ENCODE measurements at places on chromosomes 11 and 22.

DNA sequence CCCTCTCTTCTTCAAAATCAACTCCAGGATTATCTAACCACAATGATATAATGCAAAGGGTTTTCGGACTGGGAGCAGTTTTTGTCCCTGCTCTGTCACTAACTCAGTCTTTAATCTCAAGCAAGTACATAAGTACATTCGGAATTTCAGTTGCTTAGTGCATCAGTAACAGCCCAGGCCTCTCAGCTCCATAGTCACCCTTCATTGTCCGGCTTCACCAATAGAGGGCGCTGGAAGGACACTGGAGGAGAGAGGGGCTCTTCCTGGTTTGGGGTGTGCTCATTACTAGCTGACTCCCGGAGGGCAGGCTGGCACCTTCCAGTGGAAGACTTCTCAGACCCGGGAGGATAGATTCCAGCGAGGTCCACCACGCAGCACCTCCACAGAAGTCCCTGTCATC lies 90.4 kb upstream of the PDGFD start:
- no peak for DNase-seq

- no peak for DNase-seq
These were observed 82.6 kb downstream of the LRRC32 start for GRCh38 chr11:76587820-76588454.

DNA sequence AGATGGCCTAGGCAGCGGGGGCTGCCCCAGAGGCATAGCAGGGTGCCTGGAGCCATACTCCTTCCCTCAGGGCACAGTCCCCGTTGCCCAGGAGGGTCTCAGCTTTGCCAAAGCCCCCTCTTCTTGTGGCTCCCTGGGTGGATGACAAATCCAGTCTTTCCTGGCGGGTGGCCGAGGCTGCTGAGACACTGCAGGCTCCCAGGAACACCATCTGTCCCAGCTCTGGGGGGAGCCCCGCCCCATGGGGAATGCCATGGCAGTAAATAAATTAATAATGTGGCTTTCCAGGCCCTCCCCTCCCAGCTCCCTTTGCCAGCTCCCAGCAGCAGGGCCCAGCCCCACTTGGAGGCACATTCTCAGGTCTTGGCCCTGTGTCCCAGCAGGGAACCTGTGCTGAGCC lies 45.0 kb downstream of the PDE2A start:
- DNase-seq = peak; percentile 50

DNA sequence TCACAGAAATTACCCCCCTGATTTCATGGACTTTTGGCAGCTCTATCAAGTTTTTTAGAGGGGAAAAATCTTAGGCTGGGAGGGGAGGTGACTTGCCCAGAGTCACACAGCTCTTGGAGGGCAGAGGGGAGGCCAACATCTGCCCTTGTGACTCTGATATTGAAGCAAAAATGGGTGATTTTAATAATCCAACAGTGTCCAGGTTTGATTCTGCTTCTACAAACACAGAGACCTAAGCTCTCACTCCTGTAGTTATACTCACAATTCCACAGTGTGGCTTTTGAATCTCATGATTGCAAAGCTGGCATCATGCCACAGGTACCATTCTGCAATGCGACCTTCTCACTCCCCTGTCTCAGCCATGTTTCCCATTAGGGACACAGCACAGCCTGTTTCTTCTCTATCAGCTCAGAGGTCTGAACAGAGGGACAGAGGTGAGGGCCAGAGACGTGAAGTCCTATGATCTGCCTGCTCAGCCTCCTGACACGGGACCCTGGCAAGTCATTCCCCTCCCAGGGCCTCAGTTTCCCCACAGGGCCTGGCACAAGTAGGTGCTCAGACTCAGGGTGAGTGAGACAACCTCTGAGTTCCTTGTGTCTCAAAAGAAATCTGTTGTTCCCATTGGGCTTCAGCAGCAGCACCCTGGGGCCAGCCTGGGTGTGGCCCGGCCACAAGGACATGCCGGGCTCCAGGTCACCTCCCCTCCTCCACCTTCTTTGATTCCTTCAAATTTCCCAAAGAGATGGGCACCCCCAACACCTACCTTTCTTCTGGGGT lies 766 bp downstream of the APOL2 start:
- DNase-seq = no peak

DNA sequence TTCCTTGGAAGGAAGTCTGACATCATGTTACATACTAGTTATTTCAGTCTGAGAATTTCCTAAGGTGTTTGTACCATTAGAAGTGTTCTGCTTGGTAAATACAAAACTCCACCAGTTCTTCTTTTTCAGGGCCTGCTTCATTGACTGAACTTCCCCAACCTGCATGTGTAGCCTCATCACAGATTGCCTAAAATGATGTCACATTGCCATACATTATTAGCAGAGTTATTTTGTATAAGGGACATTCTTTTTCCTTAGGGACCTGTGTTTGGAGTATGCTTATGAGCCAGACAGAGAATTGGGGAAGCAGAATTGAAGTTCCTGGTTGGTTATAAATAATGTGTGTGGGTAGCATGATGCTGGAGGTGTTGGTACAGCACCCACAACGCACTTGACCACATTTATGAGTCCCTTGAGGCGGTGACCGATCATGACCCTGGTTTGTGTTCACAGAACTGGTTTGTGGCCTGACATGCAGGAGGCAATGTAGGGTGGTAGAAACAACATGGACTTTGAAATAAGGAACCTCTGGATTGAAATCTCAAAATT lies 16.4 kb upstream of the MMP7 start:
- no peak for DNase-seq

DNA sequence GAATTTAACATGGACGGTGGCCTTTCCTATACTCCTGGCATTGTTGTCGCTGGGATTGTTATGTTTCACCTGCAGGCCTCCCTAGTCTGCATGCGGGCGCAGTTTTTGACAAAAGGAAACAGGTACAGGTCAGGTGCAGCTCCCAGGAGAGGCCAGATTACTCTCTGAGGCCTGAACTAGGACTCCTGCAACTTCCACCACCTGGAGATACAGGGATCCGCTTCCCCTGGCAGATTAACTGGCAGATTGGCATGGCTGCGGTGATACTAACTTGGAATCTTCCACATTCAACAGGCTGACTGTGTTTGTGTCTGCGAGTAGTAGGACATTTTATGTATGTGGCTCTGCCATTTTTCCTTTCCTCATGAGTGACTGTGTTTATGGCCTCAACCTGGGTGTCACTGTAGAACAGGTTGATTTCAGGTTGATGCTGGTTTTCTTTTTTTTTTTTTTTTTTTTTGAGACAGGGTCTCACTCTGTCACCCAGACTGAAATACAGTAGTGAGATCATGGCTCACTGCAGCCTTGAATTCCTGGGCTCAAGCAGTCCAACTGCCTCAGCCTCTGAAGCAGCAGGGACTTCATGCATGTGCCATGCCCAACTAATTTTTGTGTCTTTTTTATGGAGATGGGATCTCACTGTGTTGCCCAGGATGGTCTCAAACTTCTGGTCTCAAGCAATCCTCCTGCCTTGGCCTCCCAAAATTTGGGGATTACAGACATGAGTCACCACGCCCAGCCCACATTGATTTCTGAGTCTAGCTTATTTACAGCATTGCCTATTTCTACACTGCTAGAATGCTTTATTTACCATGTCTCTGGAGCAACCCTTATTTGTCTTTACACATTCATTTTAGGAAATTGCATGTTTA lies 1.7 kb upstream of the USP28 start:
- no peak for DNase-seq

DNA sequence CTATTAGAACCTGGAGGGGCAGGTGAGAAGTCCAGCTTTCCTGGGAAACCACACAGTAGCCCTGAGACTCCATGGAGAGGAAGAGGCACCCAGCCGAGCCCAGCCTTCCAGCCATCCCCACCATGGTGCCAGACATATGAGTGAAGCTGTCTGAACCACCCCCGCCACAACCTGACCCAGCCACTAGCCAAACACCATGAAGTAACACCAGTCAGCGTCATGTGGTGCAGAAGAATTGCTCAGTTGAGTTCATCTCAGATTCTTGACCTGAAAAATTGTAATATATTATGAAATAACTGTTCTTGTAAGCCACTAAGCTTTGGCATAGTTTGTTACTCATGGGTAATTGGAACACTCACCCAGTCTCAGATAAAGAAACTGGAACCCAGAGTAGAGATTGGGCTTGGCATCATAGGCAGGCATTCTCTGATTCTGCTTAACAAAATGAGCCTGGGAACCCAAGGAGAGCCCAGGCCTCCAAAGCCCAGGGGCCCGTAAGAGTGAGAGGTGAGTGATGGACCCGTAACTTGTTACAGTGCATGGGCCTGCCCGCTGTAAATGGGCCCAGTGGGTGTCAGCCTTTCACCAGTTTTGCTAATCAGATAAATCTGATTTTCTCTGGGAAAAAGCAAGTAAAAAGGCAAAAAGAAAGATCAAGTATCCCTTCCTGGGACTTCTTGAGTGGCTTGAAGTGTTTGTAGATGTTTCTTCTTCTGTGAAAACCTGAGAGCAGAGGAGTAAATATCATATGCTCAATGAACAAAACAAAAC lies 305.5 kb downstream of the DDX10 start:
- no peak for DNase-seq

Measured in globus pallidus (tissue), 1 donor.